ENCODE measurements at places on chromosomes 4 and X.

DNA sequence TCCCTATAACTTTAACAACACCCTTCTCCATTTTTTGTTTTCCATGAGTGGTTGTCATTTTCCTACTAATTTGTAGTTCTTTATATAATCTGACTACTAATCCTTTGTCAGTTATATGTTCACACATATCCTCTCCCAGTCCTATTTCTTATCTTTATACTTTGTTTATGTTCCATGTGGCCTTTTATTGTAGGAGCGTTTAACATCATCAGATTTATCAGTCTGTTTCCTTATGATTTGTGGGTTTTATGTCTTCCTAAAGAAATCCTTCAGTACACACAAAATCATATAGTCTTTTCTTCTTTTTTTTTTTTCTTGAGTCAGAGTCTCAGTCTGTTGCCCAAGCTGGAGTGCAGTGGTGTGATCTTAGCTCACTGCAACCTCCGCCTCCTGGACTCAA lies 204.9 kb upstream of the SPRY1 start:
- DNase-seq, result no peak

DNA sequence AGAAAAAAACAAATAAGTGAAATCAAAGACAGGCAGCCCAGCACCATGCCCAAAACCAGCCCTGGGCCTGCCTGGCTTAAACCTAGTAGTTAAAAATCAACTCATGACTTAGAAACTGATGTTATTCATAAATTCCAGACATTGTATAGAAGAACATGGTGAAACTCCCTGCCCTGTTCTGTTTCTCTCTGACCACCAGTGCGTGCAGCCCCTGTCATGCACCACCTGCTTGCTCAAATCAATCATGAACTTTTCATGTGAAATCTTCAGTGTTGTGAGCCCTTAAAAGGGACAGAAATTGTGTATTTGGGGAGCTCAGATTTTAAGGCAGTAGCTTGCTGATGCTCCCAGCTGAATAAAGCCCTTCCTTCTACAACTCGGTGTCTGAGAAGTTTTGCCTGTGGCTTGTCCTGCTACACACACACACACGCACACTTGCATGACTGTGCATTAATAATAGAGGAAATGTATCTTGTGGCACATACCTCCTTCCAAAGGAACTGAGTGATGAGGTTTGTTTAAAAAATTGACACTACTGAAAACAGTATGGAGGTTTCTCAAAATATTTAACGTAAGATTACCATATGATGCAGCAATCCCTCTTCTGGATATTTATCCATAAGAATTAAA lies 39.2 kb upstream of the UGT2B7 start:
- no peak for DNase-seq

DNA sequence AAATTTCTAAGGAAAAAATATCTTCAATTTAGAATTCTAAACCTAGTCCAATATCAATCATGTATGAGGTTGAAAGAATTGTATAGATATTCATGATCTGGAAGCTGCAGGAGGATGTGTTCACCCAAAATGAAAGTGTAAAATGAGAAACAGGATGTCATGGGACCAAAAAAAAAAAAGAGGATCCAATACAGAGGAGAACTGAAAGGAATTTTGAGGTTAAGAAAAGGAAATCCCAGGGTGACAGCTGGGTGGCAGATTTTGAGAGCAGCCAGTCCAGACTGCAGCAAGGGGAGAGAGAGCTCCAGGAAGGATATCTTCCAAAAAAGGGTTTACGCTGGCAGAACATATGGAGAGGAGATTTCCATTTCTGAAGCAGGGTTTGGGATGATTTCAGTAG lies 38.9 kb downstream of the TLR10 start:
- no peak for DNase-seq

DNA sequence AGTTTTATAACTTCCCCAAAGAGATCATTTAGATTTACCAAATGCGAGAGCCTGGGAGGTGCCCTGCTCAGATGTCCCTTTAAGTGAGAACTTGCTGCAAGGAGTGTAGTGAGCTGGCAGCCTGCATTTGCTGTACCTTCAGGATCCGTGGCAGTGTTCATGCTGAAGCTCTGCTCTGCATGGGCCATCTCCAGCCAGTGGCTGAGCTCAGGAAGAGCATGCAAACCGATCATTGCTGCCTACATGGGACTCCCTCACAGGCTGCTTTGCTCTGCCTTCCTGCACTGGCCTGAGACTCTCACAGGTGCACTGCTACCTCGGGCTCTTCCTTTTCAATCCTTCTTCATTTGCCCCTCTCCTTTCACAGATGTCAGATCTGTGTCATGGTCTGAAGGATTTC lies 152.0 kb upstream of the SFRP2 start:
- no peak for DNase-seq

- DNase-seq, result no peak
Observed at GRCh38 chr4:117661091-117662072, 372.9 kb upstream of the NDST3 start.

- DNase-seq, result no peak
Observed at GRCh38 chrX:39576041-39576872, 521.5 kb downstream of the BCOR start.

DNA sequence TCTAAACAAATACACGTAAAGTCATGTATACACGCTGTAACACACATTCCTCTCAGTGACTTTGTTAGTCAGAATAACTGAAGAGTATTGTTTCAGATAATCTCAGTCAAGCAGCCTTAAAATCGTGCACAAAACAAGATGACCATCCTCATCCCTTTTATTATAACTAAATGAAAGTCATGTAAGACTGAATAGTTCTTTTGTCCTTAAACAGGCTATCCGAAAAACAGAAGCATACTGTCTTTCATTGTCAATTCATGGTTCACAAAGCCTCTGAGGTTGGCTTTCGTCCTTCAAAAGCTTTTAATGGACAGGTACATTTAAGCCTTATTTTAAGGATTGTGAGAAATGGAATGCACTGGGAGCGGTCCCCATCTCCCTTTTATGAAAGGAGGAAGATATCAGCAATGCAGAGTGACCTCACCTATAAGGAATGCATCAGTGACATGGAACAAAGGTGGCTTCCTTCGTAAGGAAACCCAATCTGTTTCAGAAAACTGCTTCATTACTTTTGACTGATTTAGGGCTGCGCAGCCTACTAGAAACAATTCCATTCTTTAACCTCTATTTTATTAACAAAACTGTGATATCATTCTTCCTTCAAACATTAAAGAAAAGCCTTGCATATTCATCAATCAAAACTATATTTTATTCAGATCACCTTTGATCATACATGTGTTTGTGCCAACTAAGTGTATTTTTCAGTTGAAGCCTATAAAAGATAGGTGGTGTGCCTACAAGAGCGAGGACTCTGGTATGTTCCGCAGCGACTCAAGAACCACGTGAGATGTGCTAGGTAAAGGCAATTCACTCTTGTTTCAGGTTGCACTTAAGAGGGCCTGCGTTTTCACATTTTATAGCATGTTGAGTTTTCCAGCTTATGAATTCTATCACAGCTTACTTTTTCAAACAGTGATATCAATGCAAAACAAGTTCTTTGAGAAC lies 19.2 kb downstream of the SH3RF1 start:
- DNase-seq, result no peak

Measured in NCI-H1048 (cell line).